Dermis blood vessel endothelial cell (primary cell): ENCODE measurements at places on chromosomes 7 and 10.
A peak's percentile ranks its signal among the peaks of the same experiment; 100 is the strongest.

DNA sequence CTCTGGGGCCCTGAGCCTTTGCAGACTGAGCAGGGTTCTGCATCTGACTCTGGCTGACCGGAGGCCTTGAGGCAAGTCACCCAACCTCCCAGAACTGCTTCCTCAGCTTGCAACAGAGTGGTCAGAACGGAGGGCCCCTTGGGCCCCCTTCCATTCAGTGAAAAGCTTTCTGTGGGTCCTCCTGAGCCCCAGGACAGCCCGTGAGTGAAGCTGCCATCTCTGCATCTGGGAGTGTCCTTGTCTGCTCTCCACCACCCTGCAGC lies 224.7 kb downstream of the DNAJB6 start:
- no peak for DNase-seq

- DNase-seq: peak; percentile 25
These were observed 1.9 kb downstream of the UBN2 start for GRCh38 chr7:139232904-139233303.

DNA sequence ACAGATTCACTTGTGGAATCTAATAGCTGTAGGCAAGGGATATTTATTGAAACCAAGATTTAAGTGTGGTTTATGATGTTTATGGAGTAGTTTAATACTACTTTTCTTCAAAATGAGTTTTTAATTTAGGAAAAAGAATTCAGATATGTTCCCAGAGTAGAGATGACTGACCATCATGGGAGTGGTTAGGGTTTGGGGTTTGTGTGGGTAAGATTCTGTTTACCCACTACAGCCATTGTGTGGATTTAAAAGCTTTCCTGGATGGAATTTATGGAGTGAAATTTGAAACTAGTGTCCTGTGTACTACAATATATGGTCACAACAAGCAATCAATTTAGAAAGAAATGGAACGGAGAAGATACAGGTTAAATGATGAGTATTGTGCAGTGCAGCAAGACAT lies 453.5 kb downstream of the AUTS2 start:
- DNase-seq: no peak

DNA sequence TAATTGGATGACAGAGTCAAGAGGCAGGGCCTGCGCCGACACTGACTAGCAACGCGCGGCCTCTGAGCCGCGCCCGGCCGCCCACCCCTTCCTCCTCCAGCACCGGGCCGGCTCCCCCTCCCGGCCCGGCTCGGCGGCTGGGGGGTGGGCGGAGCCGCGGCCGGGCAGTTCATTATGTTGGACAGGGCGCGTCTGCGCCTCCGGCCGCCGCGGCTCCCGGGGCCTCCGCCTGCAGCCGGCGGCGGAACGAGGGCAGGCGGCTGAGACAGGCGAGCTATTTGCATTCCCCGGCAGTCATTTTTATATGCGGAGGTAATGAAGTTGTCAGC lies 106.7 kb downstream of the SNX10 start:
- peak; percentile 78 for DNase-seq

- DNase-seq: no peak
These were observed 79.3 kb downstream of the WIPF3 start for GRCh38 chr7:29885626-29886025.

DNA sequence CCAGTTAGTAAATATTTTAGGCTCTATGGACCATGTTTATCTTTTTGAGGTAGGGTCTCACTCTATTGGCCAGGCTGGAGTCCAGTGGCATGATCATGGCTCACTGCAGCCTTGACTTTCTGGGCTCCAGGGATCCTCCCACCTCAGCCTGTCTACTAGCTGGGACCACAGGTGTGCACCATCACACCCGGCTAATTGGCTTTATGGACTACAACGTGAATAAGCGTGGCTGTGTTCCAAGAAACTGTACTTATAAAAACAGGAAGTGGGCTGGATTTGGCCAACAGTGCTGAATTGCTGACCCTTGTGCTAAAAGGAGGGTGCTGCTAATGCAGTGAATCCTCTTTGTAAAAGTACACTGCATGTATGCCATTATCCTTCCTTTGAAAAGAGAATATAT lies 111.7 kb upstream of the CDK13 start:
- DNase-seq: peak; percentile 60

GRCh38 chr7:47380325-47381133 lies 201.4 kb downstream of the TNS3 start:
- DNase-seq: no peak

DNA sequence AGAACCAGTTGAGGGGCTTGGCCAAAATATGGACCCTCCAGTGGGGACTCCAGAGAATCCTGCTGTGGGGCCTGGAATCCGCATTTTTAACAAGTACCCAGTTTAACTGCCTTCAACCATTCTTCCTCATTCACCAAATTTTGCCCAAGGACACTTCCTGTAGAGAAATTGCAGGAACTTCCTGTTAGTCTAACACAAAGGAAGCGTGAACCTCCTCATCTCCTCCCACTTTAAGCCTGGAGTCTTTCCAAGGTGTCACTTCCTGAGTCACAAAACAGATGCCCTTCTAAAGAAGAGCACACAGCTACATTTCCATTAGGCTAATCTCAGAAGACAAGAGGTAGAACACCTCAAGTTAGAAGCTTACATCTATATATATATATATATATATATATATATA lies 188.4 kb downstream of the PPP1R17 start:
- peak; percentile 73 for DNase-seq

GRCh38 chr10:116886772-116887171 lies 37.5 kb downstream of the ENO4 start:
- DNase-seq: no peak

GRCh38 chr7:44291066-44291732 lies 34.2 kb downstream of the CAMK2B start:
- peak; percentile 71 for DNase-seq

DNA sequence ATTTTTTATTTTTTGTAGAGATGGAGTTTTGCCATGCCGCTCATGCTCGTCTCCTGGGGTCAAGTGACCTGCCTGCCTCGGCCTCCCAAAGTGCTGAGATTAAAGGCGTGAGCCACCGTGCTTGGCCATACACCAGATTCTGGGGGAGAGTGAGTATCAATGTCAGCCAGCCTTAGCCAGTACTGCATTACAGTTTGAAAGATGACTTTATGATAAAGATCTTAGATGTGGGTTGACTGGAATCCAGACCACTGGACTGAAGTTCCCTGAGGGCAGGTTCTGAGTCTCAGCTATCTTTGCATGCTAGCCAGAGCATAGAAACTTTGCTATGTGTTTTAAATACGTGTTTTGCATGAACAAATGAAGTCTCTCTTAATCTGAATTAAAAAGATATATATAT lies 117.2 kb upstream of the EFCAB10 start:
- no peak for DNase-seq

- no peak for DNase-seq
These were observed 103.7 kb upstream of the VWC2 start for GRCh38 chr7:49669692-49670260.

DNA sequence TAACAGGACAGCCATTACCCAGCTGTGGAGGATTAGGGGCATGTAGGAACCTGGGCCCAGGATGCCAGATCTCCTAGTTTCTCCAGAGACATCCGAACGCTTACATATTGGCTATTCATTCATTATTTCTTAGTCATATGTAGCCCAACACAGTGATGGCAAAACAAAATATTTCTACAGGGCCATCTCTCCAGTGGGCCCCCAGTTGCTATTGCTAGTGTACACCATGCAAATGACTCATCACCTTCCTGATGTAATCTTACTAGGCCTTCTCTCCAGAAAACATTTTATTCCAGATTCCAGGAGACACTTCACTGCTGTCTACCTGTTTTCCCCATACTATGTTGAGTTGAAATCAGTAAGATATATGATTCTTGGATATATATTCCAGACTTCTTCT lies 201.7 kb downstream of the PLXDC2 start:
- no peak for DNase-seq

- peak; percentile 95 for DNase-seq
These were observed 7.2 kb upstream of the PGAM2 start for GRCh38 chr7:44072364-44073231.
